ENCODE measurements at places on chromosomes 12 and 14.

DNA sequence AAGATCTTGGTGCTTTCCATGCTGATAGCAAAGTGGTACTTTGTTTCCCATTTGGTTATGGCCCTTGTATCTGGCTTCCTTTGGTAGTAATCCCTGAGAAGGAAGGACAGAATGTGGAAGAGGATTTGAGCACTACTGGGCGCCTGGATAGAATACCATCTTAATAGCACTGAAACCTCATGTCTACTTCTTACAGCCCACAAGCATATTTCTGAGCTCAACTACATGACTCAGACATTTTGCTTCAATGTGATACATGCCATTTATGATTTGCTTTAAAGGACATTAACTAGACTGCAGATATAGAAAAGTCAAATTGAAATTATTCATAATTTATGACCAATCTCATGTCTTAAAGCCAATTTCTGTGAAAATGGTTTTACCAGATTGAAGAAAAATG, 80.4 kb downstream of the LIN7A start:
- no peak overlapping the region for H3K4me3 ChIP-seq
- H3K4me1 ChIP-seq, result no peaks in the 10 kb centered on the region
- H3K36me3 ChIP-seq, result no peaks in the 10 kb centered on the region
- DNase-seq, result no peak
- H3K27ac ChIP-seq, result no peak overlapping the region

GRCh38 chr14:44995770-44996294, 33.8 kb downstream of the TOGARAM1 start:
- H3K27ac ChIP-seq, result no peak overlapping the region
- H3K4me3 ChIP-seq, result no peak overlapping the region
- H3K4me1 ChIP-seq, result no peaks in the 10 kb centered on the region
- peaks cover 9% of the 10 kb centered on the region for H3K36me3 ChIP-seq
- DNase-seq, result no peak
- no peaks in the 10 kb centered on the region for H3K27me3 ChIP-seq

DNA sequence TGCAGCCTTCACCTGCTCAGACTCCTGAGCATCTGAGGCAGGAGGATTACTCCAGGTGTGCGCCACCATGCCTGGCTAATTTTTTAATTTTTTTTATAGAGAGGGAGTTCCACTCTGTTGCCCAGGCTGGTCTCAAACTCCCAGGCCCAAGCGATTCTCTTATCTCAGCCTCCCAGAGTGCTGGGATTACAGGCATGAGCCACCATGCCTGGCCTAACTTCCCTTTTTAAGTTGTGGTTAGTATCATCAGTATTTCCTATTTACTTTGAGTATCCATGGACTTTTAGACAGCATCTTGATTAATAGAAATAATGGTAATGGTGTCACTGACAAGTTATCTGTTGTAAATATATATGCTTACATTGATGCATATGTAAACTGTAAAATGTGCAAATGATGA, 116.9 kb downstream of the FGD4 start:
- H3K4me3 ChIP-seq, result no peak overlapping the region
- H3K27me3 ChIP-seq, result peaks cover 6% of the 10 kb centered on the region
- H3K4me1 ChIP-seq, result no peaks in the 10 kb centered on the region
- DNase-seq, result no peak

DNA sequence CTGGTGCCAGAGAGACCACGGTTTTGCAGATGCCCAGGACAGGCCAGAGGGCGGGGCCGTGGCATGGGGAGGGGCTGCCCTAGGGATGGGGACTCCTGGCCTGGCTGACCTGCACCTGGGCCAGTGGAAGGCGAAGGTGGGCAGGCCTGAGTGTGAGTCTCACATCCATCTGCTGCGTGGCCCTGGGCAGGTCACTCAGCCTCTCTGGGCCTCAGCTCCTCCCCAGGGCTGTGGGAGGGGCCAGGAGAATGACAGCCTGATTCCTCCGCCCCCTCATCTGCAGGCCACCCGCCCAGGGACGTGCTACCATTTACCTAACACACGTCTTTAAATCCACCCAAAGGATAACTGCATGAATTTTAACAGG, 90.9 kb downstream of the GALNT9 start:
- no peaks in the 10 kb centered on the region for H3K36me3 ChIP-seq
- no peaks in the 10 kb centered on the region for H3K4me1 ChIP-seq
- no peak for DNase-seq

DNA sequence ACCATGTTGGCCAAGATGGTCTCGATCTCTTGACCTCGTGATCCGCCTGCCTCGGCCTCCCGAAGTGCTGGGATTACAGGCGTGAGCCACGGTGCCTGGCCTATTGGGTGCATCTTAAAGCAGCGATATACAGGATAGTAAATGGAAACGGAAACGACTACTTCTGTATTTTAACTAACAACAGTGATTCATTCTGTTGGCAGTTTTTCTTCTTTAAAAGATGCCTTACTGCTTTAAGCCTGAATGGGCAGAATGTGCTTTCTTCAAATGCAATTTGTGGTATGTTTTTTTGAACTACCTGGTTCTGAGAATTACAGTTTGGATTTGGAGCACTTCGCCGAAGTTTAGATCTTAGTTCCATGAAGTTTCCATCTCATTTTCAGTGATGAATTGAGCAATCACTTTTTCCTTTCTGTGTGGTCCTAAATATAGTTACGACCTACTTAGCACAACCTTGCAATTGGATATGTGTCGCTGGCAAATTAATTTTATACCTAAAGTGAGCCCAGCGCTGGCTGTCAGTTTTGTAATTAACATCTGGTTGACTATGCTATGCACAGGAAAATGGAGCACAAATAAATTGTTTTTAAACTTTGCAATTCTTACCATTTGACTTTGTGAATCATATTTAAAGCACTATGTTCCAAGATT, 53.6 kb upstream of the EIF5 start:
- H3K4me3 ChIP-seq, result peak overlapping the region; percentile 49
- no peaks in the 10 kb centered on the region for H3K4me1 ChIP-seq
- peaks cover 82% of the 10 kb centered on the region for H3K27me3 ChIP-seq
- peaks cover 2% of the 10 kb centered on the region for H3K36me3 ChIP-seq

GRCh38 chr12:16136219-16136988, 141.1 kb downstream of the SLC15A5 start:
- no peaks in the 10 kb centered on the region for H3K27me3 ChIP-seq
- H3K36me3 ChIP-seq, result no peaks in the 10 kb centered on the region
- no peak overlapping the region for H3K4me3 ChIP-seq
- DNase-seq, result no peak
- H3K27ac ChIP-seq, result no peak overlapping the region
- no peaks in the 10 kb centered on the region for H3K4me1 ChIP-seq

DNA sequence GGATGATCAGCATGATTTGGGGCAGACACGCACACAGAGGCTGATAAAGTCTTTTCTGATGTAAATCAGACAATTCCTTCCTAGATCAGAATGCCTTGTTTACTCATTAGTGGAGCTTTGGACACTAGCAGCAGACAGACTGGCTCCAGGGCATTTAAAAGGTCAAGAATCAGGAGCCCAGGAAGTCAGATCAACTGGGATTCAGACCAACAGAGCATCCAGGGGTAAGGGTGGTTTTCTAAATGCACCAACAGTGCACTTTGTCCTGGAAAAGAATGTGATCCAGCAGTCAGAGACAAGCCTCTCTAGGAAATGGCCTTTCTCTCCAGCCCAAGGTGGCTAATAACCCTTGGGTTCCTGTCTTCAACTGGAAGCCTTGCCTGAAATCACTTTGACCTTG, 405.3 kb downstream of the MED13L start:
- DNase-seq, result no peak
- no peak overlapping the region for H3K4me3 ChIP-seq
- no peaks in the 10 kb centered on the region for H3K4me1 ChIP-seq

GRCh38 chr14:105433161-105433605, 13.6 kb downstream of the MTA1 start:
- H3K36me3 ChIP-seq, result peaks cover 2% of the 10 kb centered on the region
- no peak overlapping the region for H3K27ac ChIP-seq
- no peak for DNase-seq
- no peaks in the 10 kb centered on the region for H3K27me3 ChIP-seq
- no peak overlapping the region for H3K4me3 ChIP-seq
- H3K4me1 ChIP-seq, result peaks cover 21% of the 10 kb centered on the region

DNA sequence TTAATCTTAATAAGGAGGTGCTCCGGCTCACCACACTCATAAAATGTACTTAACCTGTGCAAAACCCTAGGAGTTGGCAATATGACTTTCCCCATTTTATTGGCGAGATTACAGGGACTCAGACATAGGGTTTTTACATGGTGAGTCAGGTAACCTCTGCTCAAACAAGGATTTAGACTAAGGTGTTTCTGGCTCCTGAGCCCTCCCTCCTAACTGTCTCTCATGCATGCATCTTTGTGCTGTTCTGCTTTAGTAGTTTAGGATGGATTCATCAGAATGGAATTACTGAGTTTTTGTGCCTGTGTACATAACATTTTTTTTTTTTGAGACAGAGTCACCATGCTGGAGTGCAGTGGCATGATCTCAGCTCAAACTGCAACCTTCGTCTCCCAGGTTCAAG, 993.3 kb upstream of the TMEM132C start:
- H3K27ac ChIP-seq, result no peak overlapping the region
- no peak overlapping the region for H3K4me3 ChIP-seq
- DNase-seq, result no peak
- H3K4me1 ChIP-seq, result no peaks in the 10 kb centered on the region
- no peaks in the 10 kb centered on the region for H3K27me3 ChIP-seq
- no peaks in the 10 kb centered on the region for H3K36me3 ChIP-seq

DNA sequence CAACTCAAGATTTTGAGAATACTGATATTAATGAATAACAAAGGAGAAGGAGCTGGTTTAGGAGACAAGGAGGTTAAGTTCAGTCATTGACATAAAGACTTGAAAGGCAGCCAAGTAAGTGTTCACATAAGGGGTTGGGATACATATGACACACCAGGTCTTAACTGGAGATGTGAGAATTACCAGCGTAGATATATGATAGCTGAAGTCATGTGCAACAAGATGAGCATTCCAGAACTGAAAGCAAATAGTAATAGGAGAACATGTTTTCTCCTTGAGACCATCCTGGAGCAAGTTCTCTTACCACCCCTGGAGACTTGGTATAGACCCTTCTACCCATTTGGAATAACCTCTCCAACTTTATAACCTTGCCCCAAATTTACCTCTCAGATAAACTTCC, 43.3 kb upstream of the NPFF start:
- peaks cover 3% of the 10 kb centered on the region for H3K36me3 ChIP-seq
- no peak overlapping the region for H3K27ac ChIP-seq
- no peak overlapping the region for H3K4me3 ChIP-seq
- H3K27me3 ChIP-seq, result no peaks in the 10 kb centered on the region

DNA sequence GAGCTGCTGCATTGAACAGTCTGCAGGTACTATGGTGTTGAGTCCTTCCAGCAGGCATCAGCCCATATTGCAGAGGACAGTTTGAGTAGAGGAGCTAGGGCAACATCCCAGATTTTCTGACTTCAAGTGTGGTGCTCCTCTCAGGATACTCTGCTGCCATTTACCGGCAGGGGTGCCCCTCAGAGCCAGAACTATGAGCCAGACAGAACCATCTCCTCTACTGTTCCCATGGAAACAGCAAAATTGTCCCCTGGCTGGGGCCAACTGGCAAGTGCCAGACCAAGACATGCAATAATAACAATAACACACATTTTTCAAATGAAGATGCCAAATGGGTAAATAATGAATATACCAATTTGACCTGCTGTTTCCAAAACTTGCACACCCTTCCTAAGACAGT, 102.9 kb downstream of the ADCK1 start:
- no peak overlapping the region for H3K4me3 ChIP-seq
- no peak for DNase-seq
- no peak overlapping the region for H3K27ac ChIP-seq
- H3K27me3 ChIP-seq, result no peaks in the 10 kb centered on the region
- H3K4me1 ChIP-seq, result no peaks in the 10 kb centered on the region

Measured in activated T-cell treated with anti-CD3 and anti-CD28 coated beads, Interleukin-2, amount 50 U/mL, for 72 hours (primary cell).